ENCODE measurements at places on chromosomes 3 and 15.

DNA sequence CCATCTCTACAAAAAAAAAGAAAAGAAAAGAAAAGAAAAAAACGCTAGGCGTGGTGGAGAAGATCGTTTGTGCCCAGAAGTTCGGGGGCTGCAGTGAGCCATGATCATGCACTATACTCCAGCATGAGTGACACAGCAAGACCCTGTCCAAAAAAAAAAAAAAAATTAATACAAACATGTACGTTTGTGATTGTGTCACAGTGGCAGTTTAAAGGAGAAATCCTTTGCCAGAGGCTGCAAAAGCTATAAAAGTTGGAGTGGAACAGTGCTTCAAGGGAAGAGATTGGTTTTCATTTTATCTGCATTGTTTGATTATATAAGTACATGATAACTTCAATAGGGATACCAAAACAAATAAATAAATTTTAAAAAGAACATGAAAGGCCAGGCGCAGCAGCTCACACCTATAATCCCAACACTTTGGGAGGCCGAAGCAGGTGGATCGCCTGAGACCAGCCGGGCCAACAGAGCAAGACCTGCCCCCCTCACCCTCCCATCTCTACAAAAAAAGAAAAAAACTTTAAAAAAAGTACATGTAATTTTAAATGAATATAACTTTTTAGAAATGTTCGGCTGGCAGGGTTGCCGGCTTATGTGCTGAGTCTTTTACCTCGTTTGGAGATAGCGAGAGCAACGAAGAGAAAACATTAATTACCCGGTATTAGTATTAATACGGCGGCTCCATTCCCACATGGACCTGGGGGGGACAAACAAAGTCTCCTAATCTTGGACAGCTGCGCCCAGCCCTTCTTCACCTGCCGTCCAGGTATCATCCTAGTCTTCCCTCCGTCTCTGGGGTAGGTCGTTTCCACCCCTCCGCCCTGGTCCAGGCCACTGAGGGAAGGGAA, 573 bp upstream of the DIS3L start:
- no peak for DNase-seq

- no peak for DNase-seq
Measured at GRCh38 chr15:62901909-62902546, 140.5 kb upstream of the TPM1 start.

GRCh38 chr15:80457896-80458295, 53.7 kb downstream of the ARNT2 start:
- DNase-seq = no peak

DNA sequence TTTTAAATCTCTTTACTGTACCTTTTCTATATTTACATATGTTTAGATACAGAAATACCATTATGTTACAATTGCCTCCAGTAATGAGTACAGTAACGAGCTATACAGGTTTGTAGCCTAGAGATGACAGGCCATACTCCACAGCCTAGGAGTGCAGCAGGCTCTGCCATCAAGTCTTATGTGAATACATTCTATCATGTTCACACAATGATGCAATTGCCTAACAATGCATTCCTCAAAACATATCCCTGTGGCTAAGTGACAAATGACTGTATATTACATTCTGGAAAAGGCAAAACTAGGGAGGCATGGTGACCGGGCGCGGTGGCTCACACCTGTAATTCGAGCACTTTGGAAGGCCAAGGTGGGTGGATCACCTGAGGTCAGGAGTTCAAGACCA, 192.4 kb upstream of the IGF1R start:
- no peak for DNase-seq

- DNase-seq = no peak
Measured at GRCh38 chr15:55183679-55184078, 13.1 kb downstream of the RSL24D1 start.

- DNase-seq = no peak
Measured at GRCh38 chr15:56716334-56716733, 17.0 kb downstream of the ZNF280D start.

- DNase-seq = no peak
Measured at GRCh38 chr15:88126695-88127431, 129.7 kb downstream of the NTRK3 start.

GRCh38 chr15:91711384-91712033, 142.0 kb upstream of the SLCO3A1 start:
- no peak for DNase-seq

GRCh38 chr15:57455929-57456328, 79.6 kb downstream of the CGNL1 start:
- DNase-seq = no peak

GRCh38 chr15:41915255-41915994, 21.6 kb upstream of the SPTBN5 start:
- no peak for DNase-seq

GRCh38 chr3:130707902-130708601, 38.6 kb downstream of the PIK3R4 start:
- DNase-seq = no peak

DNA sequence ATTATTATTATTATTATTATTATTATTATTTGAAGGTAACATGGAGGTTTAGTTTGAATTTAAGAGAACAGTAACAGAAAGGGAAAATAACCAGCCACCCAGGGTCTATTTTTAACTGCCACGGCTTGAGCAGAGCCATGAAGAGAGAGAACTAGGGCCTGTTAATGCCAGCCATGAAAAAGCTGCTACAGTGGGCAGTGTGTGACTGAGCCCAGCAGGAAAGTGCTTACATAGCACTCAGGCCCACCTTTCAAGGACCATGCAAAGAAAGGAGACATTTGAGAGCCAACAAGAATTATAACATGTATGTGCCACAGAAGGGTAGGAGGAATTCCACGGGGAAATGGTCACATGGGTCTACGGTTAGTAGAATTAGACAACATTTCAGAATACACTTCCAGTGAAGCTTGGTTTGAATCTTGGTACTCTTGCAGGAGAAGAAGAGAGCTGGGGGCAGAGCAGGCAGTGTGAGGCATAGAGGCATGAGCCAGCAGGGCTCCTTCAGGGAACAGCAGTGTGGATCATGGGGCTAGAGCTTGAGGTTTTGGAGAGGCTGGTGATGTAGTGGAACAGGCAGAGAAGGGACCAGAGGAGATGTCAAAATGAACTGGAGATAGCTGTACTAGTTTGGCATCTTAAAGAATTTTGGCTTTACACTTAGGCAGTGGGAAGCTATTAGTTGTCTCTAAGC, 140.7 kb downstream of the CMSS1 start:
- DNase-seq = no peak

- DNase-seq = no peak
Measured at GRCh38 chr3:122066331-122067213, 11.4 kb downstream of the CD86 start.

DNA sequence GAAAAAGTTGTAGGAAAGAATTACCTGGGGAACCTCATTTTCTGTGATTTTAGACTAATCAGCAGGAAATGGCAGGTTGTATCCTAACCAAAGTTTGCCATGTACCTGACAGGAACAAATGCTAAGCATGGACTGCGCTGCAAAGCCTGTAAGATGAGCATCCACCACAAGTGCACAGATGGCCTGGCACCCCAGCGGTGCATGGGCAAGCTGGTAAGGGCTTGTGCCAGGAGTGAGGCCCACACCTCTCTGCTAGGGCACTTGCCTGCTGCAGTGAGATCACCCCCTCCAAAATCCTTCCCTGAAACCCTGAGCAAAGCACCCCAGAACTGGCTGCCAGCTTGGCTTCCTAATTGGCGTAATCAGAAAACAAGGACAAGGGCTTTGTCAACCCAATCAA, 102.6 kb downstream of the STAC start:
- DNase-seq = no peak

- DNase-seq = no peak
Measured at GRCh38 chr15:57881361-57881760, 174.8 kb downstream of the POLR2M start.

- no peak for DNase-seq
Measured at GRCh38 chr3:10845839-10846656, 30.0 kb downstream of the SLC6A11 start.

GRCh38 chr15:40990789-40991188, 37.5 kb downstream of the CHAC1 start:
- no peak for DNase-seq

- DNase-seq = peak; percentile 20
Measured at GRCh38 chr3:177057768-177058167, 139.5 kb downstream of the TBL1XR1 start.

GRCh38 chr15:51199541-51199940, 104.8 kb upstream of the TNFAIP8L3 start:
- no peak for DNase-seq

GRCh38 chr15:101172501-101173071, 79.3 kb downstream of the CHSY1 start:
- no peak for DNase-seq

DNA sequence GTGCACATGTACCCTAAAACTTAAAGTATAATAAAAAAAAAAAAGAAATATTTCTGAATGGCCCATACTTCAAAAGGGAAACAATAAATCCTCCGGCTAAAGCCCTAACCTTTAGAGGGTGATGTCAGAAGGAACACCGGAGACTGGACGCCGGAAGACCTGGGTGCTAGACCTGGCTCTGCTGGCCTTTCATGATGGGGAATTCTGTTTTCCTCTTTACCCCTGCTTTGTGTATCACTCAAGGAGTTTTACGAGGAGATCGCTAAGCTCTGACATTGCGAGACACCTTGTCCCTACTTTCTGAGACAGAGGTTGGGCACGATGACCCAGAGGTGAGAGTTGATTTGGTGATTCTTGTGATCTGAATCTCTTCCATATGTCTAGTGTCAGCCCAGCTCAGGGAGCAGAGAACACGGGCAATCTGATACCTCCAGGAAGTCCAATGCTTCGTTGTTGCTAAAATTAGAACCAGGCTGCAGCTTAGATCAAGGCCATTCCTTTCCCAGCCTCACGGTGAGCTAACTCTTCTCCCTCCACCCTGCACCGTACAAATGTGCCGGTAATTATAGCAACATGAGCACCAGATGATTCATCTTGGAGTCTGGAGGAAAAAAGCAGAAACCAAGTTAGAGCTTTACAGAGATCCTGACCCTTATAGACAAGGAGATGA, 42.0 kb upstream of the CFAP161 start:
- DNase-seq = no peak

DNA sequence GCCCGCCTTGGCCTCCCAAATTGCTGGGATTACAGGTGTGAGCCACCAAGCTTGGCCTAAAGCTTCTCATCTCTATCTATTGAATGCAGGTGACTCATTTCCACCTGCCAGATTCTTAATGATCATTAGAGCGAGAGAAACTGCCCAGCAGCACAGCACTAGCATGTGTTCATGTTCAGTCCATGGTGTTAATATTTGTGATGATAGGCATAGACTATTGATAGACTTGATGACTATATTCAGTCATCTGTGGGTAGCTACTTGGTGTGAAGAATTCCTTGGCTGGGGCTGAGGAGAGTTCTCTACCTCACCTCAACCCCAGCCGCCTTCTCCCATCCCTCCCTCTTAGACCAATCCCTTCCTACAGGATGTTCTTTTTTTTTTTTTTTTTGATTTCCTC, 60.0 kb downstream of the ST6GAL1 start:
- no peak for DNase-seq

DNA sequence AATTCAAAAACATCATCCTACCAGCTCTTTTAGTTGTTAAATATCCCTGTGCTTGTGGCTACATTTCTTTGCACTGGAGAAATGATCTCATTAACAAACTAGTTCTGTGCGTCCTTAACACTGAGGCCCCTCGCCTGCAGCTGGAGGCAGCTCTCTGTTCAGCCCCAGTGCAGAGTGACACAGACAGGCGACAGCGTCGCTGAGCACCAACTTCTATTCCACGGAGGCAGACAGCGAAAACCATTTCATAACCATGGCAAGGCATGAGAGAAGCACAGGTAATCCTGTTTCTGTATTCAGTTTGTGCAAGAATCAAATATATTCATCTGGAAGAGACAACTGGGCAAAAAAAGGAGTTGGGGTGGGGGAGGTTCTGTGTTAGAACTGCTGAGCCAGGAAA, 530.7 kb downstream of the ZIC1 start:
- no peak for DNase-seq

DNA sequence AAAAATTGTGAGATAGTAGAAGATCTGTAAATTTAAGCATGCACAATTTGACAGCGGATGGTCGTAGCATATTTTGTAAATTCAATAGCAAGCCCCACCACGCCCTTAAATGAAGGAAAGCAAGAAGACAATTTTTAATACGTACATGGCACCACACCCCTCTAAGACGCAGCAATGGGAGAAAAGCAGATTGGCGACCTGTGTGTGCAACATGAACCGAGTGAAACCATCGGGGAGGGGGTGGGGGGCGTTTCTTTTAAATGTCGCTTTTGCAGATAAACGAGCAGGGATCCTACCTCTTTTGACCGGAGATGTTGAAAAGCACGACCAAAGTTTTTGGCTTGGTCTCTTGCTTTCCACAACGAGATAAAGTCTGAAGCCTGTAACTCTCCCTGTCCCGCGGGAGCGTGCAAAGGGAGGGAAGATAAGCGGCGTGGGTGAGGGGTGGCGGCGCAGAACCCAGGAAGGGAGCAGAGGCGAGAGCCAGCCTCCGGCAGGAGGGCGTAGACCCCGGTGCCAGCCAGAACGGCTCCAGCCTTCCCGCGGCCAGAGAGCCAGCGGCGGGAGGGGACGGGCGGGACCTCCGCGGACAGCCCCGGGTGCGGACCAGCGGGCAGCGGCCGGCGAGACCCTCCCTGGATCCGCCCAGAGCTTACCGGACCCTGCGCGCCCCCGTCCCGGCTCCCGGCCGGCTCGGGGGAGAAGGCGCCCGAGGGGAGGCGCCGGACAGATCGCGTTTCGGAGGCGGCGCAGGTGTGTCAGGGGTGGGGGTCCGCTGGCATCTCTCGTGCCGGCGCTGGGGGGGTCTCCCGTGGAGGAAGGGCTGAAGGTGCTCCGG, at the start of gene CHL1:
CHL1 (plus strand) TSS at position 453 of the 838 bp plus-strand sequence. CDS start 123,014 bp downstream, outside the sequence.
- peak; percentile 23 for DNase-seq

GRCh38 chr3:153856932-153857331, 264.3 kb upstream of the ARHGEF26 start:
- DNase-seq = no peak

- no peak for DNase-seq
Measured at GRCh38 chr3:130772129-130772528, 25.5 kb upstream of the PIK3R4 start.

- DNase-seq = no peak
Measured at GRCh38 chr3:98147179-98147578, at the start of gene OR5H14. Gene OR5H14, plus strand, starts transcription at chr3:98147479. Its CDS starts 1,907 bp downstream, at chr3:98149386.

GRCh38 chr3:144272680-144273079, 301.1 kb downstream of the DIPK2A start:
- DNase-seq = no peak

GRCh38 chr3:43468133-43468532, 153.7 kb downstream of the ANO10 start:
- DNase-seq = no peak

- DNase-seq = no peak
Measured at GRCh38 chr15:52093539-52094510, 18.8 kb downstream of the BCL2L10 start.

DNA sequence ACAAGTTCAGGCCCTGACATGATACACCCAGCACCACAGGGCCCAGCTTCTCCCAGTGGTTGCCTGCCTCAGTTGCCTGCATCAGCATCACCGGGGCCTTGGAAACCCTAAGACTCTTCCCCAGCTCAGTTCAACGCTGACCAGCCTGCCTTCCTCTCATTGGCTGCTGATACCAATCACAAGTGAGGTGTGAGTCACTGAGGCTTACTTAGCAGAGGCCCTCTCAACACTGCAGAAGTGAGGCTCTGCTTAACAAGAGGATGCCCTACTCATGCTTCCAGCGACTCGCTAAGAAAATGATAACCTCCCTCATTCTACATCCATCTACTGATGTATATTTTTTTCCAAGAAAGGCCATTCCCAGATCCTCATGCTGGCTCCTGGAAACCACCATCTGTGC, 151.9 kb downstream of the ADAMTS17 start:
- DNase-seq = no peak

All from GM12891 (cell line).